ENCODE measurements at places on chromosomes 16 and 17. TPM values are rescaled to one million over a fixed set of nuclear protein-coding genes. Genes with fewer than 3 reads are reported as not detected.

GRCh38 chr17:73007407-73007806 is 85.1 kb downstream of the SLC39A11 start:
- H3K27me3 ChIP-seq: no peaks in the 10 kb centered on the region
- H3K4me3 ChIP-seq: no peak overlapping the region
- no peak for DNase-seq
- no peaks in the 10 kb centered on the region for H3K36me3 ChIP-seq
- no peak overlapping the region for H3K27ac ChIP-seq

DNA sequence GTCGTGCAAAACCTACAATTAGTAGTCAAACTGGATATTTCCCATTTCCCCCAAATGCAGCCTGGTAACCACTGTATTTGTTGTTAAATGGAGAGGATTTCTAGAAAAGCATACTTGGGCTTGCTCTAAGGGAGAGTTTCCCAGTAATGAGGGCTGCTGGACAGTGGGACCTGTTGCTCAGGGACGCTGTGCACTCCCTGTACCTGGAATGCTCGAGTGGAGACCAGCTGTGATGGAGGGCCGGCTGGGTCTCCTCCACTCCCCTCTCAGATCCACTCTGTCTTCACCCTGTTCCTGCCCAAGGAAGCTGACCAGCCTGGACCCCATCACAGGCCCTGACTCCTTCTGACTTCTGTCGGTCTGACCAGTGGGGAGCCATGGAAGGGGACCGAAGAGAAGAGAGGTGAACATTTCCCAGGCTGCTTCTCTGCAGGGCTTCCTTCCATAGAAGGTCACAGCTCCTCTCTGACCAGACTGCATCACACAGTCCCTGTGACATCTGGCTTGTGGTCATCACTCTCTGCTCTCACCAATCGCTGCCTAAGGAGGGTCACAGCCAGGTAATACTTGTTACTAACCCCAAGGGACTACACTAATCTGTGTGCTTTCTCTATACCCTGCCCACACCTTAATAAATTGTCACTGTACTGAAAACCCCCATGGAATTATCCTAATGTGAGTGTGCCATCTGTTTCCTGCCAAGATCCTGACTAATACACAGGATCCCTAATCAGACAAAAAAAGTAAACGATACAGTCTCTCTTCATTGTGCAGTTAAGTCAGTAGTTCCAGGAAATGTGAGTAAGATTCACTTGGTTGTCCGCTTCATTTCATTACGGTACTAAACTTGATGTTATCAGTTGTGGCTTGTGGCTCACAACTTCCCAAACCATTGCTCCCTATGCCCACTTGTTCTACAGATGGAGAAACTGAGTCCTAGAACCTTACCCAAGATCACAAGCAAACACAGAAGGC is 102.4 kb downstream of the CCT6B start:
- peaks cover 3% of the 10 kb centered on the region for H3K4me1 ChIP-seq
- DNase-seq: no peak
- H3K27ac ChIP-seq: no peak overlapping the region
- no peak overlapping the region for H3K4me3 ChIP-seq
- peaks cover 56% of the 10 kb centered on the region for H3K27me3 ChIP-seq

DNA sequence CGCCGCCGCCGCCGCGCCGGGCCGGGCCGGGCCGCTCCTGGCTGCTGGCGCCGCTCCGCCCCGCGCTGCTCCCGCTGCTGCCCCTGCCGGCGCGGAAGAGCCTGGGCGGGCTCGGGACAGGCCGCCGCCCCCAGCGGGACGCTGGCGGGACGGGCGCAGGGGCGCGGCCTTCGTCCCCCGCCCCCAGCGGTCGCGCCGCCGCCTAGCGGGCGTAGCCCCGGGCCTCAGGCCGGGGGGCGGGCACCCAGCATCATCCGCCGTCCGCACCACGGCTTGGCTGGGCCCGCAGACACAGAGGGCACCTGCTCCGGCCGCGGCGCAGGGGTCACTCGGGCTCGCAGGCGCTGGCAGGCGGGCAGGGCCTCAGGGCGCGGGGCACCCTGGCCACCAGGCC is at the start of gene AMFR:
Gene AMFR (minus strand): TSS at position 107 of the 394 bp plus-strand sequence. CDS start 218 bp downstream, outside the sequence.
- H3K4me3 ChIP-seq: peak within 1 kb of the TSS; percentile 89
- H3K27ac ChIP-seq: peak within 1 kb of the TSS; percentile 88
- H3K27me3 ChIP-seq: no peaks in the 10 kb centered on the region
- peaks cover under 1% of the 10 kb centered on the region for H3K36me3 ChIP-seq

DNA sequence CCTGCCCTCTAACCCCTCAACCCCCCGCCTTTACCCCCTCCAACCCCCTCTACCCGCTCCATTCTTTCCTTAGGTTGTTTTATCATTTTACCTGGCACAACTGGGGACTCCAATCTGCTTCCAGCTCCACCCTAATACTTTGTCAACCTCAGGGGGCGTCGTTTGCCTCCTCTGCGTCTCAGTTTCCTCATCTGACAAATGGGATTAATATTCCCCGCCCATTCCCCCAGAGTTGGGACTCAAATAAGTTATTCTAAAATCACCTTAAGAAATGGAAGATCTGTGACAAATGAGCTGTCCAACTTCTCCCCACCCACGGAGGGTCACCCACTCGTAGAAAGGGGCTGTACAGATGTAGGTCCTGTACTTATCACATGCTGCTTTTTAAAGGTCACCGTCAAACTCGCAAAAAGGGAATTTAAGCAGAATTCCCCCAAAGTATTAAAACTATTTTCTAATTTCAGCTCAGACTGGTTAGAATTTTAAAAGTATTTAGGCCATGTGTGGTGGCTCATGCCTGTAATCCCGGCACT is 40.6 kb upstream of the CPNE2 start:
- H3K36me3 ChIP-seq: no peaks in the 10 kb centered on the region
- no peak for DNase-seq
- no peaks in the 10 kb centered on the region for H3K4me1 ChIP-seq
- H3K27me3 ChIP-seq: peaks cover 23% of the 10 kb centered on the region
- no peak overlapping the region for H3K4me3 ChIP-seq
- H3K27ac ChIP-seq: no peak overlapping the region

- peaks cover 19% of the 10 kb centered on the region for H3K4me1 ChIP-seq
- H3K36me3 ChIP-seq: no peaks in the 10 kb centered on the region
- H3K27me3 ChIP-seq: no peaks in the 10 kb centered on the region
- H3K27ac ChIP-seq: peak overlapping the region; percentile 91
These were observed 996 bp upstream of the CPNE2 start for GRCh38 chr16:57091200-57091974.

GRCh38 chr17:37182786-37183465 is 192.9 kb upstream of the C17orf78 start:
- peaks cover 24% of the 10 kb centered on the region for H3K36me3 ChIP-seq
- no peak overlapping the region for H3K4me3 ChIP-seq
- peaks cover 18% of the 10 kb centered on the region for H3K4me1 ChIP-seq
- DNase-seq: no peak
- peak overlapping the region; percentile 72 for H3K27ac ChIP-seq
- no peaks in the 10 kb centered on the region for H3K27me3 ChIP-seq

DNA sequence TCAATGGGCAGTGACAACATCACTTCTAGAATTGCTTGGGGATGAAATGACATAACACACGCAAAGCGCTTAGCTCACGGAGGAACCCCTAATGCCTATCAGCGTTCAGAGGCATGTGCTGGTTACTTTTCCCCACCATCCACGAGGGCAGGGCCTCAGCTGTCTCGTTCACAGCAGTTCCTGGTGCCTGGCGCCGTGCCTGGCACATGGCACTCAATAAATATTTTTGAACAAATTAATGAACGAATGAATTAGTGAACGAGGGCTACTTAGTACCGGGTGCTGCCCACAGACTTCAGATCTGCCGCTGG is 14.1 kb upstream of the CIBAR2 start:
- H3K4me3 ChIP-seq: no peak overlapping the region
- DNase-seq: no peak
- H3K4me1 ChIP-seq: peaks cover 32% of the 10 kb centered on the region
- no peaks in the 10 kb centered on the region for H3K27me3 ChIP-seq
- no peaks in the 10 kb centered on the region for H3K36me3 ChIP-seq

DNA sequence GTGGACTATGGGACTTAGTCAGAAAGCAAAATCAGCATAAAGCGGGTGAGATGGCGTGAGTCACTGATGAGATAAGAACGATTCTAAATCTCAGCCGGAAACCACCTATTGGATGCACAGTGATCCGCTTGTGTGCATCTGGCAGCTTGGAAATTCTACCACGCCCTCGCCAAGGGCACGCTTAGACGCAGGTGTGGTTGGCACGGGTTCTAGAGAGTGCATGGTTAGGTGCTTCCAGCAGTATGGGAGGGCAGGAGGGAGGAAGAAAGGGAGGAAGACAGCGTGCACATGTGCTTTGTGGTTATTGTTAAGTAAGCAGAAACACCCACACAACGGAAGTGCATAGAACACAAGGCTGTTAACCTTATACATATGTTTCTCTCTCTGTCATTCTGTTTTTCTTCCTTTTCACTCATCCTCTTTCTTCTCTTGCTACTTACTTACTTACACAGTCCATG is 374.0 kb upstream of the ASIC2 start:
- H3K27ac ChIP-seq: no peak overlapping the region
- H3K36me3 ChIP-seq: no peaks in the 10 kb centered on the region
- peaks cover 2% of the 10 kb centered on the region for H3K4me1 ChIP-seq

GRCh38 chr17:44381810-44382305 is 7.6 kb downstream of the ITGA2B start:
- peaks cover 34% of the 10 kb centered on the region for H3K27me3 ChIP-seq
- no peak for DNase-seq
- no peaks in the 10 kb centered on the region for H3K36me3 ChIP-seq
- H3K4me1 ChIP-seq: peaks cover 13% of the 10 kb centered on the region
- H3K4me3 ChIP-seq: no peak overlapping the region

GRCh38 chr16:82814059-82814458 is 187.3 kb downstream of the CDH13 start:
- H3K4me3 ChIP-seq: no peak overlapping the region
- peaks cover 21% of the 10 kb centered on the region for H3K27me3 ChIP-seq
- H3K4me1 ChIP-seq: no peaks in the 10 kb centered on the region
- H3K36me3 ChIP-seq: no peaks in the 10 kb centered on the region
- H3K27ac ChIP-seq: no peak overlapping the region

GRCh38 chr17:66949501-66949900 is 15.0 kb upstream of the CACNG4 start:
- no peak for DNase-seq
- H3K36me3 ChIP-seq: peaks cover 3% of the 10 kb centered on the region
- H3K27me3 ChIP-seq: peaks cover 18% of the 10 kb centered on the region
- H3K27ac ChIP-seq: no peak overlapping the region
- no peak overlapping the region for H3K4me3 ChIP-seq

GRCh38 chr16:28603381-28604185 is 6.3 kb downstream of the SULT1A1 start:
- H3K36me3 ChIP-seq: no peaks in the 10 kb centered on the region
- DNase-seq: no peak
- no peak overlapping the region for H3K4me3 ChIP-seq

- H3K4me3 ChIP-seq: no peak overlapping the region
- H3K27me3 ChIP-seq: no peaks in the 10 kb centered on the region
- H3K27ac ChIP-seq: no peak overlapping the region
- no peak for DNase-seq
These were observed 4.3 kb downstream of the CTRL start for GRCh38 chr16:67927131-67927941.

GRCh38 chr16:11576427-11577289 is 10.1 kb downstream of the LITAF start:
- no peaks in the 10 kb centered on the region for H3K27me3 ChIP-seq
- no peak overlapping the region for H3K4me3 ChIP-seq
- H3K27ac ChIP-seq: no peak overlapping the region
- no peak for DNase-seq
- peaks cover 5% of the 10 kb centered on the region for H3K36me3 ChIP-seq
- peaks cover 6% of the 10 kb centered on the region for H3K4me1 ChIP-seq

GRCh38 chr17:50079334-50080095 is 15.6 kb upstream of the PDK2 start:
- DNase-seq: no peak
- peaks cover 54% of the 10 kb centered on the region for H3K36me3 ChIP-seq
- no peak overlapping the region for H3K4me3 ChIP-seq

DNA sequence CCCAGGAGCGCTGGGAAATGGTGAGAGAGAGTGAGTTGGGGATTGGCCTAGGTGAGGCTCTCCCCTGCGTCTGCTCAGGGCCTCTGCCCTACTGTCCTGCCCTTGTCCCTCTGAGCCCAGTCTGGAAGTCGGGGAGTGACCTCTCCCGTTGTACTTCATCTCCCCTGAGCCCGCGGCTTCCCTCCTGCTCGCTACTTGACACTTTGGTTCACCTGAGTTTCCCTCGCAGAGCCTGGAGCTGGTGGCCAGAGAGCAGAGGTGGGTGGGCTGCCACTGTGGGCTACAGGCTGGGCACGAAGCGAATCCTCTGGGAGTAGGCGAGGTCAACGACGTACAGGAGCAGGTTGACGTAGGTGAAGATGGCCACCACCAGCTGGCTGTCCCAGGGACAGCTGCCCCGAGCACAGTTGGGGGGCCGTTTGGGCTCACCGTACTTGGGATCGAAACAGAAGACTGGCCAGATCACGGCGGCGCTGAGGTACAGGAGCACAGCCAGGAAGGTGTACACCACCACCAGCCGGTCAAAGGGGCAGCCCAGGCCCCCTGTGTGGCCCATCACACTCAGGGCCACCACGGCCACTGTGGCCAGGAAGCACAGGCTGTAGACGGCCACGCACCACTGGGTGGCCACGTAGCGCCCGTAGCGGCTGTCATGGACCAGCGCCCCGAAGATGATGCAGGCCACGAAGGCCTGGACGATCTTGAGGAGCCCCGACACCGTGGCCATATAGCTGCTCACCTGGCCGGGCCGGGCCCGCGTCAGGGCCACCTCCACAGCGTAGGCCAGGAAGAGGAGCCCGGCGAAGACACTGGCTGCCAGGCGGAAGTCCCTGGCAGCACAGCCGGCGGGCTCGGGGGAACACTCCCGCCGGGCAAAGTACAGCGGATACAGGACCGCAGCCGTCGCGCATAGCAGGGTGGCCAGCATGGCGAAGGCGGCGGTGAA is 3.7 kb upstream of the PYCR1 start:
- H3K36me3 ChIP-seq: no peaks in the 10 kb centered on the region
- no peak overlapping the region for H3K4me3 ChIP-seq
- DNase-seq: no peak

- no peaks in the 10 kb centered on the region for H3K36me3 ChIP-seq
- no peak overlapping the region for H3K27ac ChIP-seq
- H3K4me3 ChIP-seq: no peak overlapping the region
- no peak for DNase-seq
- H3K27me3 ChIP-seq: no peaks in the 10 kb centered on the region
These were observed 42.3 kb downstream of the IRX3 start for GRCh38 chr16:54244061-54244886.

CAMTA2 gene
- total RNA-seq: 27.0 TPM

GDPD1 gene
- total RNA-seq: 7.6 TPM

BICDL2 gene
- total RNA-seq: 5.1 TPM

CDYL2 gene
- total RNA-seq: 4.6 TPM

CSH2 gene
- 0.66 TPM for total RNA-seq

SYNGR3 gene
- total RNA-seq: 0.49 TPM

KRT33B gene
- total RNA-seq: not detected

All from mesothelial cell of epicardium (in vitro differentiated cells).